ENCODE measurements at places on chromosomes 2 and 18.

DNA sequence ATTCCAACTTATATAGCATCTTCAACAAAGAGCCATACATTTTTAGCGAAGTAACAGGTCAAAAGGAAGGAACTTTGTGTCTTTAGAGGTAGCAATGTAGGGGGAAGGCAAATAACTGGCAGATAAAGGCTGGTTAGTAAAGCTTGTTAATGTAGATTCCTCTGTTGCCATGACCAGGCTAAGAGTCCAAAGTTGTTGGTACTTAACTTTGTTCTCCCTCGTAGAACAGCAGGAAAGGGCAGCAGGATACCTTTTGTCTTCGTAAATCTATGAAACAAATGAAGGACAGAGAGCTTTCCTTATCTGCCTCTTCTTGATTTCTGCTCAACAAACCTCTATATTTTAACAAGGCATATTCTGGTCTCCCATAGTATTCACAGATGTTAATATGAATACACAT, 18.6 kb downstream of the ZBTB14 start:
- peak; percentile 7 for DNase-seq

GRCh38 chr2:71100195-71100964, 29.6 kb downstream of the MCEE start:
- peak; percentile 79 for DNase-seq

GRCh38 chr2:101556033-101556459, 81.1 kb upstream of the RFX8 start:
- DNase-seq: no peak

DNA sequence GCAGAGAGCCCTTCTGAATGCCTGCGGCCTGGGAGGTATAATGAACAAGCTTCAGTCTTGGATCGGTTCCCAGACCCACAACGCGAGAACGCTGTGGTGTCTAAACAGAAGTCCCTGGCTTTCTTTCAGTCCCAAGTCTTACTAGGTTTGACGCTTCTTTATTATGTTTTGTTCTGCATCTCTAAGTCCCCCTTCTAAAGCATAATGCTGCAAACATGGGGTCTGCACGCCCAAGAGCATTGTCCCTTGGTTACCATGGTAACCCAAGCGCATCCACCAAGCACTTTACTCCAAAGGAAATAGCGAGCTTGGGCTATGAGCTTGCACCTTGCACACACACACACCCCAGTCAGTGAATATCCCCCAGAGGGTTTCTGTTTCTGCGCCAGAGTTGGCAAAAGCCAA, 193.7 kb downstream of the INO80D start:
- peak; percentile 28 for DNase-seq

- no peak for DNase-seq
These were observed 52.1 kb downstream of the LRRTM1 start for GRCh38 chr2:80252294-80252986.

GRCh38 chr2:11366326-11366741, 21.9 kb upstream of the ROCK2 start:
- no peak for DNase-seq

- DNase-seq: no peak
These were observed 2.5 kb downstream of the PID1 start for GRCh38 chr2:229268626-229269025.
